ENCODE measurements at places on chromosomes 2 and 18.

- no peak for DNase-seq
Observed at GRCh38 chr2:96985181-96985945, 1.0 kb downstream of the FAM178B start.

DNA sequence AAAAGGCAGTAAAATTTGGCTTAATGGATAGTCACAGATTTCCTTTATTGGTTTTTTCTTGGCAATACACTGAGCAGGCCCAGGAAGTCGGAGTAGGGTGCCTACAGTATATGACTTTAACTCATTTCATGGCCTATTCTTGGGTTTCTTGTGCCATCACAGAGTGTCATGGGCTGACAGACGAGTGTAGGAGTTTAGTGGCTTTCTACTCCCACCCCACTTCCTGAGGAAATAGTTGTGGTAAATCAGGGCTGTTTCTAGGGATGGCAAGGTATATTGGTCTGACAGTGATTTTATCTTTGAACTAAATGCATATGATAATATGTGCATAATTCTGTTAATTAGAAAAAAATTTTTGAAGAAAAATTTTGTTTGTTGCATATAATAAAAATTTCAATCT, 100.1 kb downstream of the PLCL1 start:
- DNase-seq, result no peak

DNA sequence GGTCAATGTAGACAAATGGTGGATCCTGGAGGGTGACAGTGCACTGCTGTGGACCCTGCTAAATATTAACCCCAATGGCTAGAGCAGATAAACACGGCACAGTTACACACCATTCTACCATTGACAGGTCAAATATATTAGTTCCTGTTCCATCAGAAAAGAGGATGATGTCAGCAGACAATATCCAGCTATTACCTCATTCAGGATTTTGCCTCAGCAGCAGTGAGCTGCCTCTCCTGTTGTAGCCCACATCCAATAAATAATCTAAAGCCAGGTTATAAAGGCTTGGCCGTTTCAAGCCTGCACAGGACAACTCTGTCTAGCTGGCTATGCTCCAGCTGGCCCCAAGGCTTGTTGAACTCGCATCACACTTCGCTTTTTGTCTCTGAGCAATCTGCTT, 31.6 kb upstream of the NETO1 start:
- DNase-seq, result no peak

GRCh38 chr2:65227020-65227455, 593 bp upstream of the ACTR2 start:
- DNase-seq, result no peak

DNA sequence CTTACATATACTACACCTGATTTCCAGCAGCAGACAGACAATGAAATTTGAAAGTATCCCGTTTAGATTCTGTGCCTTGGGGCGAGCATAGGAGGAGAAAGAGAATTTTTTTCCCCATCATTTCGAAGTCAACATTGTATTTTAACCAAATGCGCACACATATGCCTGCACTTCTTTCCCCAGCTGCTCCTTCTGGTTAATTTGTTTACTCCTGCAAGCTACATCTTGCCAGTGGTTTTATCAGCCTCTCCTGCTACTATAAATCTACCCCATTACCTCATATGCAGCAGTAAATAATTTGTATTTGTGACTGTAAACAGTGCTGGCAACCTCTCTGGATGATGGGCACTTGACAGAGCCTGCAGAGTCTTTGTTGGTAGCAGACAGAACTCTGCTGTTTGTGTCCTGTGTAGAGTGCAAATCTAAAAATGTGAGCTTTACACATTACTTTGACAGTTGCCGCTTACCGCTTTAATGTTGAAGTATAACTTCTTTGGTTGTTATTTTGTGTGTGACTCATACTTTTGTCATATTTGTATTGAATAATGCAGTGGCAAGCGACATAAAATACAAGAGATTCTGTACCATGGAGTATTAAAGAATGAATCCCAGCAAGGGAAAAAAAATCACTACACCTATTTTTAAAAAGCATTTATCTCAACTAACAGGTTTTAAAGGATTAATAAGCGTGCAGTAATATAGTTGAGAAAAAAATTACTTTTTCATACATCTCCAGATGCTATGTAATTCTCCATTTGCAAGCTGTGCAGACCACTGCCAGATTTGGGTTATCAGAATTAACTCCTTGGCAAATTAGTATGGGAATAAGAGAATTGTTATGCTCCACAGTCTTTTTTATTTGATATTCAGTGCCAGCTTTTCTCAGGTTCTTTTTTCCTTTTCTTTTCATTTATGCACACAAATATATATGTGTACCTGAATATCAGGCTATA, 536.8 kb downstream of the XIRP2 start:
- no peak for DNase-seq

GRCh38 chr2:97992836-97993825, 2.6 kb downstream of the TMEM131 start:
- DNase-seq, result no peak

DNA sequence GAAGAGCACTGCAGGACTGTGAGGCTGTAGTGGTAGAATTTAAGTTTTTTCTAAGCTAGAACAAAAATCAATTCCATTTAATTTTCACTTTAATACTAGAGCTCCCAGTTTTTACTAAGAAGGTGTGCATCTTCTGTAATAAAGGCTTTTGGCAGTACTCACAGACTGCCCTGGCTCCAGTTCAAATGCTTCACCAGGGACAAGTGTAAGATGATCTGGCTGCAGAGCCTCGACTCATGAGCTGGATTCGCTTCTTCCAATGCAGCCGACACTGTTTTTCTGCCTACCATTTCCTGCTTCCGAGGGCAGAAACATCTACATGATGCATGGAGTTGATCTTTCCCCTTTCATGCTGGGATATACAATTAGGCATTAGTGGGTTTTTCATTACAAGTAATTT, 87.0 kb downstream of the FARSB start:
- peak; percentile 29 for DNase-seq

GRCh38 chr2:114011713-114012112, 121.8 kb downstream of the ACTR3 start:
- no peak for DNase-seq

DNA sequence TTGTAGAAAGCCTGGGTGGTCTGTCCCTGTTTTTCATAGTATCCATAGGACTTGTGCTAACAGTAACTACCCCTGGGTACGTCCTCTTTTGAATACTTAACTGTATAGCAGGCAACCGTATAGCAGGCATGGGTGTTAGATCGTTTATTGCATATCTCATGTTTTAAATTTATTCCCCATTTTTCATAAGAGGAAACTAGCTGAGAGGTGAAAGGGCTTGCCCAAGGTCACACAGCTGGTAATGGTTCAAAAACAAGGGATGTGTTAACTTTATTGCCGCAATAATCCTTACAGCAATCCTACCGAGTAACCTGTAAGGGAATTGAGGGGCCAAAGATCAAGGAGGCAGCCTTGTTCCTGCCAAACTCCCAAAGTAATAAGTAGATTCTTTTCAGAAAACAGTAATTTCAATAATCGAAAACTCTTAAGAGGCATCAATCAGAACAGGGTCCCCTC, 990 bp upstream of the MGAT4A start:
- DNase-seq, result no peak

GRCh38 chr18:43635397-43635796, 358.1 kb upstream of the SYT4 start:
- no peak for DNase-seq

DNA sequence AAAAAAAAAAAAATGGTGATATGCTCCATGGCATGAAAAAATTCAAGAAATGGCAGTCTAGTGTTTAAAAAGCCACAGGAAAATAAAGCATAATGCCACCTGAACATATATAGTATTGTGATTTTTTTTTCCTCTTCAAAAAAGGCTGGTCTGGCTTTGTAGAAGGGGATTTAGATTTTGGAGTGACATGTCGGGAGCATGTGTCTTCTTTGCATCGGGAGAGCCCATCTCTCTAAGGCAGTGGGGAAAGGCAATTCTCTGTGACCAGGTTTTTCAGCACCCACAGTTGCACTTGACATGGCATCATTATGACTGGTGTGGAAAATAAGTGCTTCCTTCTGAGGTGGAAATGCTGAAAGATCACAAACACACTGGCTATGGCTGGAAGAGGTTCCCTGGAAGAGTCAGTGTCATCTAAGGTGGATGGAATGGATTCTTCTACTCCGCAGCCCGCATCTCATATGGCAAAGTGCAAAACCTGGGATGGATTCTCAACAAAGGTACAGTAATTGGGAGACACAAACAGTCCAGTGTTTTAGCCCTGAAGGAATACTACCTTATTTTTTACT, 172.5 kb downstream of the AGAP1 start:
- no peak for DNase-seq

DNA sequence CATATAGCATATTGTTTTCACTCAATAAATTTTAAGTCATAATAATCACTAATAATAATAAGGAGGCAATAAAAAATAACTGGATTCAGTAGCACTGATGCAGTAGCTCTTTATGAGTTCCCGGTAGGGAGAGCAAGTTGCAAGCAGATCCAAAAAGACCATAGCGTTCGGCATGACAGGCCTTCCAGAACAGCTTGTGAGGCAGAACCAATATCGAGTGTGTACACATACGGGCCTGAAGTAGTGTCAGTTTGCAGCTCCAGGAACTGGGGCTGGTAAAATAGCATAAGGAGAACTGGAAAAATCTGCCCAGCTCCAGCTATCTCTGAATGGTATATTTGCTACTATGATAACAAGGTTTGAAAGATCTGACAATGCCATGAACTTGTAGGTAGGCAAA, 1607.8 kb upstream of the PIK3C3 start:
- no peak for DNase-seq

DNA sequence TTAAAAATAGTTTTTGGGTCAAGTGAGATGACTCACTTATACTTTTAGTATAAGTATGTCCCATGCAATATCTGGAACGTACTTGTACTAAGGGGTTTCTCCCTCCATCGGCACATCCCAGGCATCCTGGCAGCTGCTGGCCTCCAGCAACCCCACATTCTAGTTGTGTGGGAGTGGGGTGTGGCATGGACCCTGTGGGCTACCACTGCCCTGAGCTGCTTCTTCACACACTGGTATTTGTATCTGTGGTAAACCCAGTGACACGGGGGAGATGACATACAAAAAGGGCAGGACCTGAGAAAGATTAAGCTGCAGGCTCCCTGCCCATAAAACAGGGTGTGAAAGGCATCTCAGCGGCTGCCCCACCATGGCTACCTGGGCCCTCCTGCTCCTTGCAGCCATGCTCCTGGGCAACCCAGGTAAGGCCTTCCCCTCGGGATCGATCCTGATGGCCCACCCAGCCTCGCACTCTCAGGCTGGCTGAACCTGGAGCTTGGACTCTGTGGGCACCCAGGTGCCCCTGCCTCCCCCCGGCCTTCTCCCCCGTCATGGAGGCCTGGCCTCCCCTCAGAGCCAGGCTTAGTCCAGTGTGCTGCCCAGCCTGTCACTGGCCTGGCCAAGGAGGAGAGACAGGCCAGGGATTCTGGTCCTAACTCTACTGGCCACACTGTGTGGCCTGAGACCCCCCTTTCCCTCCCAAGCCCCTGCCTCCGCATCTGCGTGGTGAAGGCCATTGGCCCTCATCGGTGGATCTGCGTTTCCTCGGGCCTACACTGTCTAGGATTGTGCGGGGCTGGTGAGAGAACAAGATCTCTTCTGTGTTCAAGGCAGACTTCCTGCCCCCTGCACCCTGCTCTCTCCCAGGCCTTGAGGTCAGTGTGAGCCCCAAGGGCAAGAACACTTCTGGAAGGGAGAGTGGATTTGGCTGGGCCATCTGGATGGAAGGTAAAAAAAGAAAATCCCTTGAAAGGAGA, at the start of gene GNLY:
Gene GNLY (plus strand): TSS at position 307 of the 974 bp plus-strand sequence. CDS start 61 bp downstream, at position 368.
- no peak for DNase-seq

DNA sequence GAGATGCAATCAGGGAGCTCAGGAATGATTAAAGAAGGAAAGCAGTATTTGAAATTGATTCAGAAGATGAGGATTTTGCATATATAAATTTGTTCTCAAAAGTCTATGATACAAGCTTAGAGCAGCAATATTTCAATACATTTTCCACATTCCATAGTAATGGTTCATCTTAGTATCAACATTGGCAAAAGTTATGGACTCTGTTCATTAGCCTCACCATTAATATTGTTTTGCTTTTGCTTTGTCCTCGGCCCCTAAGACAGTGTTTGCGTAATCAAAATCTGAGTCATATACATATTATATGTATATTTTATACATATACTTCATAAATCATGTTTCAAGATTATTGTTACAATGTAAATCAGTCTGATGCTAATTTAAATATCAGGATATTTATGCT, 176.6 kb downstream of the CNTNAP5 start:
- no peak for DNase-seq

- no peak for DNase-seq
Observed at GRCh38 chr2:169806586-169806985, 7.9 kb downstream of the SSB start.

DNA sequence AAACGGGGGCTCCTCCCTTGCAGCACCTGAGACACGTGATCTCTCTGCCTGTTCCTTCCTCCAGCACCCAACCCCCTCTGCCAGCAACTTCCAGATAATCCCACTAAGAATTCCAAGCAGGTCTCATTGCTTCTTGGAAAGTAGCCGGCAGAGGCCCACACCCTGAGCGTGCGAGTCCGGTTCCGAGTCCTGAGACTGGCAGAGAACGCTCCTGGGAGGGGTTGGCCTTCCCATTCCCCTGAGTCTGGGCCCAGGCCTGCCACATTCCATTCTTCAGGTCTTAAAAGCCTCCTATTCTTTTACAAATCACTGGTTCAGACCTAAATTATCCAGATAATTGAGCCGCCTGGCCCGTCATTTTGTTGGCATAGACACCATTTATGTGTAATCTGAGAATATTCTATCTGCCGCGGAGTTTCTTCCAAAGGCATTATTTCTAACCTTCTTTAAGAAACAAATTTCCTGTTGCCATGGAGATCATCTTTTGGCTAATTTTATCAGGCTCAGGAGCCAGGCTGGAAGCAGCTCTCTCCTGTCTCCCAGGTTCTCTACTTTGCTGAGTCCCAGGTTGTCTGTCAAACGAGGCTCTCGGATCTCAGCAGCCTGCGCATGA, 165.4 kb downstream of the MYCN start:
- DNase-seq, result no peak

DNA sequence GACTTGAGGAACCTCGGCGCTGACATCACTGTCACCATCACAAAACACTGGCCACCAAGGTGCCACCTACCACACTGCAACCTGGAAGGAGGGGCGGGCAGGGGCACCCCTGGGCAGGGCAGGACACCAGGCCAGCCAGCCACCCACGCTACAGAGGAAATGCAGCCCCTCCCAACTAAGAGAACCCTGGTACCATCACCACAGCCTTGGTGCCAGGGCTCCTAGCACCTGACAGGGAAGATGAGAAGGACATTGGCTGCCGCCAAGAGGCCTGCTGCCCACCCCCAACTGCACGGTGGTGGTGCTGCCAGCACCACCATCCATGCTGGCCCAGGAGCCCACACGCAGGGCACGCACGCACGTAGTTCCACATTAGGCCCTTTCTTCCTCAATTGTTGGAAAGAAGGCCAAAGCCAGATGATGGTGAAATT, 88.7 kb downstream of the HDAC4 start:
- DNase-seq, result no peak

DNA sequence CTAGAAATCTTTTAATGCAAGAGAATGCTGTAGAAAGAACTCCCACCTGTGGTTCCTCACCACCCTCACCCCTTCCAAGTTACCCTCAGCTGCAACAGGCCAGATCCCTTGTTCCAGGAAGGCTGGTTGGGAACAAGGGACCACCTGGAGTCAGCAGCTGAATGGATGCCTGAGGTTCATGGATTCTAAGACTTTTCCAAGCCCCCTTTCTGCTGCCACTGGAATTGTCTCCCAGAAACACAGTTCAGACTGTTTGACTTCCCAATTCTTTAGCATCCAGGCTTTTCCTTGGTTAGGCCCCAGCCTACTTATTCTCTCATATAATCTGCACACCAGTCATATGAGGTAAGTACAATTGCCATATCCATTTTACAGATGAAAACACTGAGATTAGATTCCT, 8.0 kb upstream of the ADCY3 start:
- no peak for DNase-seq

Measured in uterus (tissue), 4 donors.